CD8-positive, alpha-beta memory T cell (primary cell): ENCODE measurements at places on chromosomes 11 and 22. TPM values are rescaled to one million over a fixed set of nuclear protein-coding genes. Genes with fewer than 3 reads are reported as not detected.

GRCh38 chr22:19714312-19715187, at the start of gene SEPTIN5:
TSS of gene SEPTIN5 (plus strand) at chr22:19714503. CDS start at chr22:19714589, 86 bp downstream.
- no peak for DNase-seq

DNA sequence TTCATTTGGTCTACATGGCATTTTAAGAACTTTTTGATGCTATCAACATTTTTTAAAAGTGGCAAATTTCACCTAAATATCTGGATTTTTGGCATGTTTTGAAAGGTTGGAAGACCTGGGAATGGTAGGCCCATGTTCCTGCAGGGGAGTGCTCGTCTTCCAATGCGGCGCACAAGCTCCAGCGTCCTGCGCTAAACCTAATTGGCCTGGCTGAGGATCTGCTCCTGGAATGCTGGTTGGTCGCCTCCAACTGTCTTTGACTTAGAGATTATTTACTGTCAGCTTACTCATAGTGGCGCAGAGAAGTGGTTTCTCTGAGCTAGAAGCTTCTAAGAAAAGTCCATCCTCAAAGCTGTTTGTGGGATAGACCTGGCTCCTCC, 626 bp upstream of the LIMK2 start:
- no peak for DNase-seq

GRCh38 chr22:29028468-29028867, 33.2 kb downstream of the C22orf31 start:
- no peak for DNase-seq

The EFCAB6 gene
- total RNA-seq: 0.64 TPM

The GNG3 gene
- total RNA-seq: not detected
